ENCODE measurements at places on chromosomes 12 and 14. TPM values are rescaled to one million over a fixed set of nuclear protein-coding genes. Genes with fewer than 3 reads are reported as not detected.

The KICS2 gene
- total RNA-seq = 6.8 TPM

The MYO1H gene
- not detected for total RNA-seq

The PMEL gene
- total RNA-seq = 0.49 TPM

The CLEC4C gene
- not detected for total RNA-seq

The IFNG-AS1 gene
- total RNA-seq = not detected

The VTI1B gene
- 93.4 TPM for total RNA-seq

The CBLN3 gene
- total RNA-seq = 0.66 TPM

The LYZ gene
- 1,312 TPM for total RNA-seq

The CKAP4 gene
- total RNA-seq = 70.2 TPM

The TAS2R50 gene
- total RNA-seq = 2.2 TPM

The GPD1 gene
- 38.1 TPM for total RNA-seq

The GMFB gene
- total RNA-seq = 68.2 TPM

The MANSC1 gene
- 4.4 TPM for total RNA-seq

The AHSA1 gene
- 241 TPM for total RNA-seq

The C3AR1 gene
- total RNA-seq = not detected

The SYCP3 gene
- not detected for total RNA-seq

The TPPP2 gene
- 0.58 TPM for total RNA-seq

The PKP2 gene
- total RNA-seq = 27.5 TPM

The HOXC12 gene
- not detected for total RNA-seq

The MFAP5 gene
- not detected for total RNA-seq

The LRP1-AS gene
- total RNA-seq = not detected

The CLBA1 gene
- total RNA-seq = 1.5 TPM

The IAPP gene
- not detected for total RNA-seq

The NEUROD4 gene
- not detected for total RNA-seq

The SNX6 gene
- total RNA-seq = 169 TPM

The OR4E2 gene
- not detected for total RNA-seq

The TSHR gene
- total RNA-seq = not detected

The FGD4 gene
- 5.3 TPM for total RNA-seq

The LARP4 gene
- total RNA-seq = 56.2 TPM

The IFNG gene
- total RNA-seq = not detected

The RHOJ gene
- 0.49 TPM for total RNA-seq

The SP7 gene
- total RNA-seq = not detected
